ENCODE measurements at places on chromosomes 2 and 18. TPM values are rescaled to one million over a fixed set of nuclear protein-coding genes. Genes with fewer than 3 reads are reported as not detected.

The WDR35 gene
- 4.5 TPM for total RNA-seq

The ONECUT2 gene
- total RNA-seq = not detected

The BCL2 gene
- total RNA-seq = 143 TPM

The PDE1A gene
- total RNA-seq = not detected

The CCDC178 gene
- total RNA-seq = not detected

The DTNA gene
- not detected for total RNA-seq

The CENPA gene
- total RNA-seq = 51.6 TPM

The SLC9A4 gene
- 0.05 TPM for total RNA-seq

The DSG1 gene
- total RNA-seq = not detected

The MIB1 gene
- total RNA-seq = 54.8 TPM

The FSIP2 gene
- total RNA-seq = 0.09 TPM

The ANO7 gene
- total RNA-seq = 1.1 TPM

The SUPT7L gene
- 39.7 TPM for total RNA-seq

The MC5R gene
- total RNA-seq = 0.12 TPM

The SPDYA gene
- total RNA-seq = 1.6 TPM

The GNLY gene
- 364 TPM for total RNA-seq

The TCF23 gene
- total RNA-seq = not detected

The UGT1A8 gene
- not detected for total RNA-seq

The KLHL30 gene
- not detected for total RNA-seq

The LANCL1 gene
- total RNA-seq = 34.7 TPM

The DUSP19 gene
- total RNA-seq = 2.1 TPM

The GMPPA gene
- total RNA-seq = 42.6 TPM

The SP140L gene
- 84.4 TPM for total RNA-seq

The COLEC12 gene
- not detected for total RNA-seq

The CCDC74A gene
- total RNA-seq = 3.0 TPM

The COL6A3 gene
- total RNA-seq = 0.53 TPM

The LTBP1 gene
- total RNA-seq = 0.50 TPM

The ITPRIPL1 gene
- 53.2 TPM for total RNA-seq

The HOXD13 gene
- not detected for total RNA-seq

The CHN1 gene
- total RNA-seq = 1.7 TPM

The GALM gene
- 67.1 TPM for total RNA-seq

The ZNF804A gene
- not detected for total RNA-seq

The C2orf81 gene
- 1.8 TPM for total RNA-seq

The CYBRD1 gene
- 4.6 TPM for total RNA-seq

The DUSP28 gene
- 10.0 TPM for total RNA-seq

The REEP1 gene
- not detected for total RNA-seq

The NEUROD1 gene
- not detected for total RNA-seq

The REL gene
- 31.9 TPM for total RNA-seq

The FAP gene
- 0.23 TPM for total RNA-seq

The GDF7 gene
- not detected for total RNA-seq

The TMEM163 gene
- 2.3 TPM for total RNA-seq

The STRN gene
- 27.7 TPM for total RNA-seq

The INO80D gene
- 29.4 TPM for total RNA-seq
